ENCODE measurements at places on chromosomes 7 and 10. TPM values are rescaled to one million over a fixed set of nuclear protein-coding genes. Genes with fewer than 3 reads are reported as not detected.

NUTM2E gene
- under 0.01 TPM for total RNA-seq

PDE6C gene
- not detected for total RNA-seq

FKBP6 gene
- total RNA-seq: not detected

FZD8 gene
- total RNA-seq: 7.0 TPM

TBXAS1 gene
- total RNA-seq: 0.92 TPM

ARL4A gene
- total RNA-seq: 39.2 TPM

PLA2G12B gene
- total RNA-seq: not detected

OR2A1 gene
- not detected for total RNA-seq

ZC3HAV1L gene
- 3.4 TPM for total RNA-seq

FRMD4A gene
- total RNA-seq: 10.7 TPM

PVRIG gene
- total RNA-seq: not detected

ITGA8 gene
- 1.3 TPM for total RNA-seq

PILRA gene
- 0.28 TPM for total RNA-seq

SMNDC1 gene
- 4.9 TPM for total RNA-seq

ACTR3C gene
- total RNA-seq: 1.6 TPM

ITIH2 gene
- not detected for total RNA-seq

BLNK gene
- total RNA-seq: 0.28 TPM

IL2RA gene
- not detected for total RNA-seq

GFRA1 gene
- total RNA-seq: 1.6 TPM

CACNB2 gene
- 9.0 TPM for total RNA-seq

SPDYE9 gene
- not detected for total RNA-seq

DLX6 gene
- not detected for total RNA-seq

TFR2 gene
- 0.14 TPM for total RNA-seq

SCIN gene
- 0.43 TPM for total RNA-seq

SLC13A1 gene
- total RNA-seq: not detected

PLAC9 gene
- total RNA-seq: 12.3 TPM

NEUROG3 gene
- not detected for total RNA-seq

BMPR1A gene
- 48.9 TPM for total RNA-seq

HTR5A gene
- not detected for total RNA-seq

GPER1 gene
- total RNA-seq: 1.00 TPM

GNAT3 gene
- total RNA-seq: not detected

IFT22 gene
- 29.8 TPM for total RNA-seq
